Activated T-cell treated with anti-CD3 and anti-CD28 coated beads, Interleukin-2, amount 50 U/mL, for 72 hours (primary cell): ENCODE measurements at places on chromosomes 7 and 10.

- DNase-seq = no peak
Observed at GRCh38 chr7:96526496-96526895, 183.2 kb downstream of the SEM1 start.

DNA sequence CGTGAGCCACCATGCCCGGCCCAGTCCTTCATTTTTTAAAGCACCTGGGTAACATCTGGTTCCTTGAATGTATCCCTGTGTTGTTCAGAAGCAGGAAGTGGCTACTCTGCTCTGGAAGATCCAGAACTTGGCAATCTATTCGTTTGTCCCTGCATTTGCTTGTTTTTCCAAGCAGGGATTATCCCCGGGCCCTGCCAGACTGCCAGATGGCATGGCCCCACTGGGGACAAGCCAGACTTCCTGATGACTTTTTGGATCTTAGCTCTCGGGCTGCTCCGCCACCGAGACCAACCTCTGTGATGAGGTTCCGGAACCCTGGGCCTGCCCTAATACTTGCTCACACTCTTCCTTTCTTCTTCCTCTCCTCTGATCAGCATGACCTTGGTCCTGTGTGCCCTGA lies 496.7 kb downstream of the TYW1 start:
- DNase-seq = no peak

DNA sequence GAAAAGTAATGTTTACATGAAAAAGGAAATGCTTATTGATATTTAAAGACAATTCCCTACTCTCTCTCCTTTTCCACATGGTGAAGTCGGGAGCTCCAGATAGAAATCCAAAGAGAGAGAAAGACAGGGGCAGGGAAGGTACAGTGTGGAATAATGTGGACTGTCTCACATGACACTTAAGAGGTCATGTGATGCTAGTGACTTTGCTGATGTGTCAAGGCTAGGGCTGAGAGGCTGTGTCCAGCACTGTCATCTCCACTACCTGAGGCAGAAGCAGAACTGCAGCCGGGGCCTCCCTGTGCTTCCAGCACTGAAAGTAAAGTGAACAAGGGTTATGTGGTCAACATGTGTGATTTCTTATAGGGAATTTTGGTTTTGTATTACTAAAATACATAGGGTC lies 26.0 kb downstream of the NRG3 start:
- DNase-seq = no peak

DNA sequence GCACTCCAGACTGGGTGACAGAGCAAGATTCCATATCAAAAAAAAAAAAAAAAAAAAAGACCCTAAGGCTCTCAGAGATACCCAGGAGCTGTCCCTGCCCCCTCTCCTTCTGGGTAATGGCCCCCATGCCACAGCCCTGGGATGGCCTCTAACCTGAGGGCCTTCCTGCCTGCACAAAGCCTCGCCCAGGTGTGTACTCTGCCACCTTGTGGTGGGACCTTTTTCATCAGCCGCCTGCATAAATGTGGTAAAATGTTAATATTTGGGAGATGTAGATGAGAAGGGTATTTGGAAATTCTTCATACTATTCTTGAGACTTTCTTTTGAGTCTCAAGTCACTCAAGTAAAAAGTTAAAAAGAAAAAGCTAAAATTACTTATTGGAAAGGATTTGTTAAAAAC lies 46.3 kb upstream of the RNF216 start:
- DNase-seq = peak; percentile 44

GRCh38 chr7:77679608-77680007 lies 16.7 kb upstream of the RSBN1L start:
- DNase-seq = no peak

DNA sequence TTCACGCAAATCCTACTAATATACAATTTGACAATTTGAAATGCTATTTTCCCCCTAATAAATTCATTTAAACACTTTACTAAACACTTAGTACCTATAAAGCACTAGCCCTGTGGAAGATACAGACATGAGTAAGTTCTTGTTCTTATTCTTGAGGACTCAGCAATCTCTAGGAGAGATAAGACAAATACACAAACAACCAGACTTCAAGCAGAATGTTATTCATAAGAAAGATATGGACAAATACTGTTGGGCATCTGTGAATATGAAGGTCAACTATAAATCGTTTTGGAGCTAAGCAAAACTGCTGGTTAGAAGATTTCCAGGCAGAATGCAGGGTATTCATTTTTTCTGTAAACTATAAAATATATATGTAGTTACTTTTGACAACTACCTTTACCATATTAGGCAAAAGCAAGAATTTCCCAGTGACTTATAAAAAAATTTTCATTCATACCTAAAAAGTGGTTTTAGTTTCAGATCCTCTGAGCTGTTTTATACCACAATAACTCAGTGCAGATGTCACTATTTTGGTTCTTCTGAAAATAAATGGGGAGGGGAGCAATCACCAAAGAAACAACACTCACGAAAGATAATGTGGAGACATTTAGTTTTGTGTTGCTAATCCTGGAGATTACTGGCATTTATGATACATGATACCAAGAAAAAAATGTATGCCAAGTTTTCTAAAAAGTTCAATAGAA lies 3.8 kb downstream of the VPS41 start:
- no peak for DNase-seq

- no peak for DNase-seq
Observed at GRCh38 chr7:90709501-90710465, 113.7 kb downstream of the CDK14 start.

DNA sequence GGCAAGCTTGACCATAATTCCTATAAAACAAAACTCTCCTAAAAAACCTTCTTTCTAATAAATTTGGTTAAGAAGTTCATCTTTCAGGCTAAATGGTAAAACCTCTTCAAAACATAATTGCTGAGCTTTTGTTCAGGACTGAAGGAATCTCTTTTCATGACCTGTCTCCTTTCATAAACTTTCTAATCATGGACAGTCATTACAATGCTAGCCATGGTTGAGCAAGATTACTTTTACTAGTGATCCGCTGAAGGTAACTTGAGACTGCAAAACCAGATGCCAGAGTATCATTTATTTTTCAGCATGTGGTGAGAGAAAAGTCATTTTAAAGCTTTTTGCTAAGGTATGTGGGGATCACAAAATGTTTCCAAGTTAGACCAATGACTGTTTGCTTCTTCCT lies 186.4 kb upstream of the RHOBTB1 start:
- DNase-seq = no peak

DNA sequence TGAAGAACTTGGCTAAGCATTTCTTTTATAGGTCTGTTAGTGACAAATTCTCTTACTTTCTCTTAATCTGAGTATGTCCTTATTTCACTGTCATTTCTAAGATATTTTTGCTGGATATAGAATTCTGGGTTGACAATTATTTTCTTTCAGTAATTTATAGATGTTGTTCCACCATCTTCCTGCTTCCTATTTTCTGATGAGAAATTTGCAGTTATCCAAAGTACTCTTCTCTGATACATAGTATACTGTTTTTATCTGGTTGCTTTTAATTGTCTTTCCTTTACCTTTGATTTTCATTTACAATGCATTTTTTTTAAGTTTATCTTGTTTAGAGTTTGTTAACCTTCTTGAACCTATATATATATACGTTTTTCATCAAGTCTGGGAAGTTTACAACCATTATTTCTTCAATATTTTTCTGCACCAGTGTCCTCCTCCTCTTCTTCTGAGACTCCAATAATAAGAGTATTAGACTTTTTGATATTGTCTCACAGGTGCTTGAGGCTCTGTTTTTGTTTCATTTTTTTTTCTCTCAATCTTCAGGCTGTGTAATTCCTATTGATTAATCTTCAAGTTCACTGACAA lies 101.6 kb upstream of the INSIG1 start:
- no peak for DNase-seq

DNA sequence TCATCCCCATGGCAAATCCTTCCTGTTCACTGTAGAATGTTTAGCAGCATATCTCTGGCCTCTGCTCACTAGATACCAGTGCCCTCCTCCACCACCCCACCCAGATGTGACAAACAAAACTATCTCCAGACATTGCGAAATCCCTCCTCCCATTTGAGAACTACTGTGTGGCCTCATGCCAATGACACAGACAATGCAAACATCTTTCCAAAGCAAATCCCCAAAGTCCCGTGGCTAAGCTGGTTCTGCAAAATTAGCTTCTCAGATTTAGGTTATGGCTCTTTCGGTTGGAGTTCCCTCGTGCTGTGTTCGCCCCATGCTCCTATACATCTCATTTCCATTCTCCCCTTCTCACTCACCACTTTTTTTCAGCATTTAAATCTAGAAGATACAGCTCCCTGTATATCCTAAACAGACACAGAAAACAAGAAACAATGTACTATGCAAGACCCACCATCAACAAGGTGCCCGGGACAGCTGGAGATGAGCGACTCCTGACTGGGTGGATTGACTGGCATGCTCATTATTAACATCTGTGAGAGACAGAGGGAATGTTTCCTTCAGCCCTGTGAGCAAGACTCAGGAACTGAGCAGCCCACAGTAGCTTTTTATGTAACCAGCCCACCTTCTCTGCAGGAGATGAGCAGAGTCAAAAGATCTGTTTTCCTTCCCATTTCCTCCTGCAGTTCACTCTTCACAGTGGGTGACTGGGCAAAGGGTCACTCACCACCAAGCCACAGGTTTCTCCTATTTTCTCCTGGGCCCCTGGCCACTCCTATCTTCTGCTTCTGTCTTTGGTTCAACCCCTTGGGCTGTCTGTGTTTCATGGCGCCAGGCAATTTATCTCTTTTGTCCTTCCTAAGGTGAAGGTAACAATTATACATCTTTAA lies 225.7 kb upstream of the AOAH start:
- DNase-seq = no peak

- DNase-seq = no peak
Observed at GRCh38 chr10:22097696-22098095, 94.2 kb upstream of the DNAJC1 start.

GRCh38 chr7:126605553-126605952 lies 647.2 kb downstream of the GRM8 start:
- DNase-seq = no peak

- DNase-seq = peak; percentile 54
Observed at GRCh38 chr7:26166684-26167266, 14.8 kb downstream of the NFE2L3 start.

GRCh38 chr7:128856001-128856718 lies 6.5 kb upstream of the ATP6V1F start:
- no peak for DNase-seq

DNA sequence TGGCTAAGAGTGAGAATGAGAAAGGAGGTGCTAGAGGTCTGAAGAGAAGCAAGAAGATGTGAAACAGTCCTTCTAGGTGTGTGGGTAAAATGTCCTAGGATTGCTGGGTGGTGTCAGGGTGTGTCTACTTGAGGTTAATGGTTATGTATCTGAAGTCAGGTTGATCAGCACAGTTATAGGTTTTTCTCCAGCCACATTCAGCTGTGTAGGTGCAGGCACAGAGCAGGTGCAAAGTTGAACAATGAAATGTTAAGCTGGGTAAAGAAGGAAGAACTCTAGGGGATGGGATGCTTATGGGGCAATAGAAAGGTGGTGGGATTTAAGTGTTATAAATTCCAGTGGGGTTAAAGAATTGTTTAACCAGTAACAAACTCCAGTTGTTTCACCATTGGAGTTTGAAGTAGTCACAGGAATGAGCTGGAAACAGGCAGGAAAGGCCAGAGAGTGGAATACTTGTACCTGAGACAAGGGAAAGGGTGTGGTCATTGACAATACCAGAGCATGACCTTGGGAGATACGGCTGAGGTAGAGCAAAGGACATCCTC lies 200.4 kb upstream of the YAE1 start:
- no peak for DNase-seq

- no peak for DNase-seq
Observed at GRCh38 chr7:92279396-92280031, 33.7 kb downstream of the ANKIB1 start.

DNA sequence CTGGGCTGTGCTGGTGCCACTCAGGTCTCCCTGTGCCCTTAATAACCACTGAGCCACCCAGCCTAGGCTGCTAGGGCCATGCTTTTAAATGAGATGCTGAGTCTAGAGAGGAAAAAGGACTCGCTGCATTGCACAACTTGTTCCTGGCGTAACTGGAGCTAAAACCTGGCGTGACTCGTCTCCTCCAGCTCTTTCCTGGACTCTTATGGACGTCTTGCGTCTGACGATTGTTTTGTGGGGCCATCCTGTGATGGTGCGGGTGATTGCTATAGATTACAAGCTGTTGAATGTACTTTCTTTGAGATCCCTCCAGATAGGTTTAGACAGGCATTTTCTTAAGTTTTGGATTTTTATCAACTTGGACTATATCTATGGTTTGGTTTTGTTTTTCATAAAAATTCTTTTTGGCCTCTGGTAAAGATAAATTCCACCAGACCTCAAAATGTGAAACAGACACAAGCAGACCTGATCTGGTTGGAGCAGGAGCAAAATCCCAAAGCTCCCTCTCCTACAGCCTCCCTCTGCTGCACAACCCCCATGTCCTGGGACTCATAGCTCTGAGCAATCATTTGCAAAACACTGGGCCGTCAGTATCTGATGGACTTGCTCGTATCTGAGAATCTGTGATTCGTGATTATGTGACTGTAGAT lies 230.3 kb downstream of the ARHGAP12 start:
- DNase-seq = no peak

GRCh38 chr7:127810696-127811660 lies 159.0 kb downstream of the SND1 start:
- no peak for DNase-seq

- no peak for DNase-seq
Observed at GRCh38 chr7:156179872-156180390, 367.7 kb upstream of the SHH start.

DNA sequence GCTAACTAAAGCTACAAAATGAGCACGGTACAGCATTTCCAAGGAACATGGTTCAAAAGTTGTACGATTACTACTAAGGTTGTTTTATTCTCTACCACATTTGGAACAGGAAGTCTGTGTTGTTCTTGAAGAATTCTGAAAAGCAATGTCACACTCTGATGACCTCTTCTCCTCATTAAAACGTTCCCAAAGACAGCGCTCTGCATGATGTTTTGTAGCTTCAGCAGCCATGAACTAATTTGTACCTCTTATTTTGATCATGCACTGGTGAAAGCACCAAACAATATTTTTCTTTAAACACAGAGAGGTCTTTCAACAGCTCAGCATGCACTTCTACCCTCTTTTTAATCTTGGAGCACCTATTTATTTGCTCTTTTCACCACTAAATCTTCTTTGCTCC lies 75.0 kb upstream of the TES start:
- DNase-seq = no peak
